ENCODE measurements at places on chromosomes 2 and 18.

- no peak for DNase-seq
Measured at GRCh38 chr2:65548576-65549256, 116.3 kb upstream of the SPRED2 start.

DNA sequence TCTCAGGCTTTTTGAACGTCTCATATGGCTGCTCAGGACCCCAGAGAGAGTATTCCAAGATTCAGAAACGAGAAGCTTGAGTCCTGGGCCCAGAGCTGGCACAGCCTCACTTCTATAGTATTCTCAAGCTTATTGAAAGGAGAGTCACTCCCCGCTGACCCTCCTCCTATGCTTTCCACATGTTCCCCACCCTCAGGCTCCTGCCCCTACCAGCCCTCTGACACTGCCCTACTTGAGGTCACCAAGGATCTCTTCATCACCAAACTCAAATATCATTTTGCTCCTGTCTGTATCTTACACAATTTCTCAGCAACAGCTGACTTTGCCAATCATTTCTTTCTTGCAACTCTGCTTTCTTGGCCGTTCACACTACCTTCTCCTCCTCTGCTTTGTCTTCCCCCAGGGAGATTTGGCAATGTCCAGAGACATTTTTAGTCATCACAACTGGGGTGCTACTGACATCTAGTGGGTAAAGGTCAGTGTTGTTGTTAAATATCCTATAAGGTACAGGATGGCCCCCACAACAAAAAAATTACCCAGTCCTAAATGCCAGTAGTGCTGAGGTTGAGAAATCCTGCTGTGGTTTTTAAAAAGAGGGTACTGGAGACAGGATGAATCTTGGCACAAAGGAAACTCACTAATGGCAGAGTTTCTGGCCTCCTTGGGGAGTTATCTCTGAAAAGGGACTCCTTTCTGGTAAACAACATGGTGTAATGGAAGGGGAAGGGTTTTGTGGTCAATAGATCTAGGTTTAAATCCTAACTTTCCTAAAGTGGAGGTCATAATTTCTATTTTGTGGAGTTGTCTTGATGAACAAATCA is 26.9 kb upstream of the INSIG2 start:
- peak; percentile 54 for DNase-seq

DNA sequence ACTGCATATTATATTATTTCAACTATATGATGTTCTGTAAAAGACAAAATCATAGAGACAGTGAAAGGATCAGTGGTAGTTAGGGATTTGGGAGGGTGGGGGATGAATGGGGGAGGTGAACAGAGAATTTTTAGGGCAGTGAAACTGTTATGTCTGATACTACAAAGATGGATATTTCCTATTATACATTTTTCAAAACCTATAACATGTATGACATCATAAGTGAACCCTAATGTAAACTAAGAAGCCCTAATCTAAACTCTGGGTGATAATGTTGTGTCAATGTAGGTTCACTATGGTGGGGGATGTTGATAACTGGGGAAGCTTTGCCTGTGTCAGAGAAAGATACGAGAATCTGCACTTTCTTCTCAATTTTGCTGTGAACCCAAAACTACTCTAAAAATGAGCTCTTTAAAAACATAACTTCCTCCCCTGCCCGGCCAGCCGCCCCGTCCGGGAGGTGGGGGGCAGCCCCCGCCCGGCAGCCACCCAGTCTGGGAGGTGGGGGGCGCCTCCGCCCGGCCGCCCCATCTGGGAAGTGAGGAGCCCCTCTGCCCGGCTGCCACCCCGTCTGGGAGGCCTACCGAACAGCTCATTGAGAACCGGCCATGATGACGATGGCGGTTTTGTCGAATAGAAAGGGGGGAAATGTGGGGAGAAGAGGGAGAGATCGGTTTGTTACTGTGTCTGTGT is 234.4 kb downstream of the RPIA start:
- no peak for DNase-seq

- no peak for DNase-seq
Measured at GRCh38 chr2:151049746-151050145, 211.9 kb downstream of the RBM43 start.

All from Ammon's horn (tissue), 1 donor.